Stimulated activated CD8-positive, alpha-beta memory T cell treated with anti-CD3 and anti-CD28 coated beads, Interleukin-2, amount 100 ng/mL, for 48 hours (primary cell): ENCODE measurements at places on chromosomes 4 and X.
A peak's percentile ranks its signal among the peaks of the same experiment; 100 is the strongest.

- no peak for DNase-seq
Measured at GRCh38 chr4:102687982-102688433, 72.8 kb downstream of the MANBA start.

DNA sequence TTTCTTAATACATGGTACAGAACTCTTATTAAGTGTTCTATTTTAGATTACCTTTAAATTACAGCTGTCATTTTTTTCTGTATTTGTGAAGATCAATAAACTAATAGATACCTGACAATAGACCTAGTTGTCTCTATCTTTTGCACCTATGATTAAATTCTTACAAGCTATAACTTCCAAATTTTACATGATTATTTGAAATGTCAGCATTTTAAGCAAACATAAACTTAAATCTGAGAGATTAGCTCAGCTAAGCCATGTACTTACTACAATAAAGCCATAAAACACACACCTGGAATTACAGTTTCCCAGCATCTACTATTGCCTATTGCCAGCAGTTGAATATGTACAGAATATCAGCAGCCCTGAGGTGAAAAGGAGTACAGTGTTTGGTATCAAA lies 118.8 kb downstream of the UGT8 start:
- DNase-seq = no peak

DNA sequence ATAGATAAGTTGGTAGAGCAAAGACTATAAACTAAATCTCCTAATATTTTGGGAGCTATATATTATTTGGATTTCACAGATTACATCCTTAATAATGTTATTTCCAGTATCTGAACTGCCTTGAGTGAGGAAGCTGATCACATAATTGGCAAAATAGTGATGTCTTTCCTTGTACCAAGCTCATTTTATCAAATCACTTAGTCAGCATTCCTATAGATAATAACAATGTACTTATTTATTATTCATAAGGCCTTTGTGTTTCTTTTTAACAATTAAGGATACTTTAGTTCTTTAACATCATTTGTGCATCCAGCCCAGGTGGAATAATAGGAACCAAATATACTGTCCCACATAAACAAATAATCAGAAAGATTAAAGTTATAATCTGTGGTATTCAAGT lies 1093.6 kb downstream of the PCDH18 start:
- no peak for DNase-seq

- DNase-seq = no peak
Measured at GRCh38 chr4:80073473-80074008, 512 bp upstream of the ANTXR2 start.

DNA sequence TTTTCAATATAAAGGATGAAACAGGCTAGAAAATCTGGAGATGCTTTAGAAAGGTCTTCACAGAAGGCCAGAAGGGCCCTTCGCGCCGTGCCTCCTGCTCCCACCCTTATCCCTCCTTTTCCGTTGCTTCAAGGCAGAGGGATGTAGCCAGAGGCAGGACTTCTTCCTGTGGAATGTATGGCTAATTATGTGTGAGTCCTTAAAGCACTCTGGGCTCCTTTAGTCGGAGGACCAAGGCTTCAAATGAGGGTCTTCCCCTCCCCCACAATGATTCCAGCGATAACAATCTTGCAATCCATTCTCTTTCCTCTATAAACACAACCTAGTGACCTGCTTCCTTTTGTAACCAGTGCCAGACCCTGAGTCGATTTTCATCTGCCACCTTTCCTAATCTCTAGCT lies 103.5 kb downstream of the GPC3 start:
- DNase-seq = no peak

DNA sequence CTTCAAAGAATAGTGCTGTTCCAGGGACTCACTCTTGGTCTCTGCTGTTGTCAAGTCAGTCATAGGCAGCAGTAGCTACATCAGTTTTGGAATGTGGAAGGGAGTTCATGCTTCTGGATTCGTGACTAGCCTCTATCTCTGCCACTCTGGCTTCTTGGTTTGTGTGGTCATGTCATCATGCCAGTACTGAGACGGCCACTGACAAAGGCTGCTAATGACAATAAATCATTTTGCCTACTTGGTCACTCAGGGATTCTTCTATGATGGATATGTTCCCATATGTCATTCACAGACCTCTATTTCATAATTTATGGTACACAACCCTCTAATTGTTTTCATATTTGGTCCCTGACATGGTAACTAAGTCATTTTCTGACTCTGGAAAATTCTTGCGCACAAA lies 450.8 kb upstream of the BOD1L1 start:
- no peak for DNase-seq

DNA sequence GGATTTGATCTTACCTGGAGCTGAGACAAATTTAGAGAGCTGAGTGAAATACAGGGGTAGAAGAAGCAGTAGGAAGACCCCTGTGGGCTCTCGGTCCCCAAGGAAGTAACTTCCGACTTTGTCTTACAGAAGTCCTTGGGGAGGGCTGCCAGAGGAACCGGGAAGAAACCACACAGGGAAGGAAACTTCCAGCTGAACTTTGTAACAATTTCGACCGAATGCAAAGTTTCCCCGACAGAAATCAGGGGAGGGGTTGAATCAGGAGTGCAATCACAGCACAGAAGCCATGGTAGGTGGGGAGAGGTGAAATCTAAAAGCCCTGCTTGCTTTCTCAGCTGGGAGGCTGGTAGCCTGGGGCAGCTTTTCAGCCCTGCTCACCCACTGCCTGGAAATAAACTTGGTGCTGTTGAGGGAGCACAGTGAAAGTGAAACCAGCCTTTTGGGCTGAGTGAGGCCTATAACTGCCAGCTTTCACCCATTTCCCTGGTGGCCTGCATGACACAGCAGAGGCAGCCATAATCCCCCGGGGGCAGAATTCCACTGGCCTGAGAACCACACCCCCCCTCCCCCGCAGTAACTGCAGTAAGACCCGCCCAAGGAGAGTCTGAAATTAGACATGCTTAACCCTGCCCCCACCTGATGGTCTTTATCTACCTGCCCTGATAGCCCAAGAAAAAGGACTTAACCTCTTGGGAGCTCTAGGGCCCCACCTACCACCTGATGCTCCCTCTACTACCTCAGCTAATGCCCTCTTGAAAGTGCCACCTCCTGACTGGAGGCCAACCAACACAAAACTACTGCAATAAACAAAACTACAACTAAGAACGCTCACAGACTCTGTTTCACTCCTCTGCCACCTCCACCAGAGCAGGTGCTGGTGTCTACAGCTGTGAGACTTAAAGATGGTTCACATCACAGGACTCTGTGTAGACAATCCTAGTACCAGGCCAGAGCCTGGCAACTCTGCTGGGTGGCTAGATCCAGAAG lies 248.2 kb downstream of the PARM1 start:
- DNase-seq = no peak

- no peak for DNase-seq
Measured at GRCh38 chrX:151151665-151152267, 24.6 kb upstream of the GPR50 start.

DNA sequence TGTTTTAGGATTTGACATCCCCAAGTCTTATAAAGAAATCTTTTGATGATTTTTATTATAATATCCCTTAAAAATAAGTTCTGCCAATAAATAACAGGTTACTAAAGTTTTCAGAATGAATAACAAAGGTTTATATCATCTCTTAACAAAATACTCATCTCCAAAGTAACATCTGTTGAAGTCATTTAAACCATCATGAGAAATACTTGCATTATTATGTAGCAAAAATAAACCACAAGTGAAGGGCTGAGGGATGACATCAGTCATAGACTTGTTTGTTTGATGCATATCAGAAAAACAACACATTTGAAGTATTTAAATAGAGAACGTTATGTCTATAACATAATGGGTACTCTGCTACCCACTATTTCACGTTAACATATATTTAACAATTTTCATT lies 114.9 kb downstream of the SPOCK3 start:
- no peak for DNase-seq

GRCh38 chr4:126775485-126776106 lies 857.2 kb upstream of the INTU start:
- no peak for DNase-seq

- no peak for DNase-seq
Measured at GRCh38 chr4:121155893-121156292, 8.2 kb downstream of the TNIP3 start.

GRCh38 chr4:588351-588849 lies 12.3 kb upstream of the TMEM271 start:
- no peak for DNase-seq

- no peak for DNase-seq
Measured at GRCh38 chr4:94843216-94843615, 85.5 kb downstream of the BMPR1B start.

GRCh38 chr4:68249434-68249833 lies 3.9 kb upstream of the TMPRSS11B start:
- no peak for DNase-seq

- DNase-seq = no peak
Measured at GRCh38 chr4:111639876-111640275, 505.4 kb upstream of the FAM241A start.

- no peak for DNase-seq
Measured at GRCh38 chr4:16329125-16329796, 103.0 kb upstream of the TAPT1 start.

- DNase-seq = no peak
Measured at GRCh38 chr4:102787944-102788343, 27.2 kb upstream of the MANBA start.

GRCh38 chrX:109934935-109935334 lies 68.0 kb upstream of the TMEM164 start:
- DNase-seq = no peak

- no peak for DNase-seq
Measured at GRCh38 chrX:77755561-77755960, 30.5 kb downstream of the ATRX start.

DNA sequence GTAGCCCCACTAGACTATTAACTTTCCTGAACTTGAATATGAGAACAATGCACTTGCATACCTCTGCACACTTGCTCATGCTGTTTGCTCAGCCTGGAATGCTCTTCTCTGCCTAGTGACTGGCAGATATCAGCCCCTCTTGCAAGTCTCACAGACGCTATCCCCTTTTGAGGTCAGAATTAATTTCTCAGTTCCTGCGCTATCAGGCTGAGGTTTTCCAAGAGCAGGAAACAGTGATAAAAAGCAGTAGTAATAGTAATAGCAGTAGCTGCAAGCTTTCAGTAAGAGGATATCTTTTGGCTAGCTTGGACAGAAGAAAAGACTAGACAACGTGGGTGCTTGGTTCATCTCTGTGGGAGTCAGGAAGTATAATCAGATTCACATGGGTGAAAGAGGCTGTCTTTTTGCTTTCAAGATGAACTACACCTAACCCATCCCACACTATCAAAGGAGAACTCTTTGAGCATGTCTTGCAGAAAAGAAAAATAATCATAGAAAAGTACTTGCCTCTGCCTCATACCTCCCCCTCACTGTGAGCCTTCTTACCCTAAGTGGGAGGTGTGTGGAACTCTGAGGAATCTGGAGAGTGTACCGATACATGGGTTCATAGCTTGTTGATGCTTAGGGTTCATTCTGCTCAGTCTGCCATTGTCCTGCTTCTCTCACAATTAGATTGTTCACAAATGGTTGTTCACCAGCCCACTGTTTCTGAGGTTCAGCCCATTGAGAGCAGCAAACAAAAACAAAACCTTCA lies 11.3 kb upstream of the DRP2 start:
- DNase-seq = no peak

DNA sequence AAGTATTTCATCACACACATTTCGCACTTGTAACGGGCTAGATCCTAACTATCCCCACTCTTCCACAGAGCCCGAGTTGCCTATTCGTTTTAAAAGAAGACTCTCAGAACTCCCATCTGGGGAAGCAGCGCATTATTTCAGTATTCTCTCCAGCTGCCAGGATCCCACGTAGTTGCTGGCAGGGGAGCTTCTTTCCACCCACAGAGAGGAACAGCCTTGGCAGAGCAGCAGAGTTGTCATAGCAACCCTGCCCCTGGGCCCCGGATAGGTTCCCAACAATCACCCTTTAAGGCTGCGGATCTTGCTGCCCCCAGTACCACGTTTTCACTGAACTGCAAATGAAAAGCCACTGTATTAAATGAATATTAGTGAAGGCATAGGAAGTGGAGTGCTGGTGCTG lies 106.7 kb downstream of the GPM6A start:
- DNase-seq = no peak

DNA sequence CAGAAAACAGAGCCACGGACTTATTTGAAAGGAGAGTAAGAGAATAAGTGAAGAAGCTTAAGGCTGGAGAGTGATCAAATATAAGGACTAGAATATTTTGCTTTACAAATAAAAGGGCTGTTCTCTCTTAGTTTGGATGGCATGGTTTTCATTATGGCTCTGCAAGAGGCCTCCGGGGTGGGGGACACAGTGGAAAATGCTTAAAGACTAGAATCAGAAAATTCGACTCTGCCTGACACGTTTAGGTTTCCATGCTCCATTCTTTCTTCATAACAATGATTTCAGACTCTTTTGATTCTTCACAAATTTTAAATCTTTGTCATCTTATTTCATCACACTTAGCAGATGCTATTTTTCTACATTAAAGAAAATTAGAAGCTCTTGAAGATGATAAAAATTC lies 632.4 kb upstream of the BOD1L1 start:
- no peak for DNase-seq

DNA sequence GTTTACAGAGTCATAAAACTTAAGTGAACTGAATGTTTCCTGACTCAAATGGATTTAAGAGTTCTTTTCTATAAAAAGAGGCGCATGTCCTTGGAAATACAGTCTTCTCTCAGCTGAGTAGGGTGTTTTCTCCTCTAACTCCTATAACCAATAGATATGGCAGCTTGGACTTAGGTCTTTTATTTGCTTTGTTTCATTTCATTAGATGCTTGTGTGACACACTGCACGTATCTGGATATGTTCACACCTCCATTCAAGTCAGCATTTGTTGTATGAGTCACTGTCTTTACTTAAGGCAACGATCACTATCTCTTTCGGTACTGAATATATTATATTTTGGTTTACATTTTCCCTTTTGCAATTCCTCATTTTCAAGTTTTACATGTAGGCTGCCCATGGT lies 136.6 kb downstream of the ARSF start:
- no peak for DNase-seq

GRCh38 chrX:65528705-65529340 lies 5.8 kb downstream of the LAS1L start:
- peak; percentile 30 for DNase-seq

DNA sequence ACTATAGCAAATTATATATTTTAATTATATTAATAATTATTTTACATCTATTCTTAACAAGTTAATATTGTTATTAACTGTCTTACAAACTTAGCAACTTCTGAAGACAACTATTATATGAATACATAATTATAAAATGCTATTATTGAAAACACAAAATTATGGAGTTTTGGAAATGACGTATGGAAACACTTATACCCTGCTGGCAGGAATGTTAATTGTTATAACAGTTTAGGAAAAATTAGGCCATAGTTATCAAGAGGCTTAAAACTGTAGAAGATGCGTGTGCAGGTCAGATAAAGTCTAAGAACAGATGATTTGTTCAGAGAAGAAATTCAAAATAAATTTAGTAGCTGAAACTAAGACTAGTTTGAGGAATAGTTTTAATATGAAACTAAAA lies 211.7 kb downstream of the FAT4 start:
- no peak for DNase-seq

- no peak for DNase-seq
Measured at GRCh38 chr4:4820739-4821138, 38.7 kb upstream of the MSX1 start.

- DNase-seq = no peak
Measured at GRCh38 chr4:154516318-154517029, 24.9 kb upstream of the DCHS2 start.

GRCh38 chr4:130808492-130808891 lies 1712.5 kb downstream of the C4orf33 start:
- no peak for DNase-seq
